ENCODE measurements at places on chromosomes 7 and 10.

DNA sequence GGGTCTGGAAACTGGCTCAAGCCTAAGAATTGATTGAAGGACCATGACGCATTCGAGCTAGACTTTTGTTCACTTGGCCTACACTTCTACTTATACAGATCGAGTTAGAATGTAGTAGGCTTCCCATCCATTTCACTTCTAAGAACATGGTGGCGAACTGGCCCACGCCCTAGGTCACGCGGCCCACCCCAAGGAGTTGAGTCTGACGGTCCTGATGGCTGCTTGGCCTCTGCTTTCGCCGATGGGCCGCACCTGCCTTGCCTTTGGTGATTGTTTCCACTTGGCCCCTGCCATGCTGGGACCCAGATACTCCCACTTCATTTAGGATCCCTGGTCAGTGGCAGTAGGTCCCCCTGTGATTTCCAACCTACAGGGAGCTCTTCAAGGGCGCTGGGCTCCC, 153.6 kb downstream of the PRKAG2 start:
- DNase-seq = no peak

DNA sequence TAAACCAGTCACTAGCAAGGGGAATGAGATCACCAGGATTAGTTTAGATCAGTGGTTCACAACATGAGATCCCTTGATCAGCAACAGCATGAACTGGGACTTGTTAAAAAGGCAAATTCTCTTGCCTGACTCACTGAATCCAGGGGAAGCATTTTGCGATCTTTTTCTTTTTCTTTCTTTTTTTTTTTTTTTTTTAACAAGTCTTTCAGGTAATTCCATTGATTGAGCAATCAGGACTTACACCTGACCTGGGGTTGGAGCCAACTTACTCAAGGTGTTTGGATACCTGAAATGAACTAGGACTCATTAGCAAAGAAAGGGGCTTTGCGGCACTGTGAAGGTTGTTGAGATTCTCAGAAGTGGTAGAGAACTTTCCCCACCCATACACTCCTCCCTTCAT, 47.1 kb upstream of the PRR15 start:
- no peak for DNase-seq

GRCh38 chr10:48516911-48517310, 88.0 kb downstream of the ARHGAP22 start:
- DNase-seq = no peak

- no peak for DNase-seq
These were observed 8.0 kb downstream of the DLX5 start for GRCh38 chr7:97016381-97017191.

DNA sequence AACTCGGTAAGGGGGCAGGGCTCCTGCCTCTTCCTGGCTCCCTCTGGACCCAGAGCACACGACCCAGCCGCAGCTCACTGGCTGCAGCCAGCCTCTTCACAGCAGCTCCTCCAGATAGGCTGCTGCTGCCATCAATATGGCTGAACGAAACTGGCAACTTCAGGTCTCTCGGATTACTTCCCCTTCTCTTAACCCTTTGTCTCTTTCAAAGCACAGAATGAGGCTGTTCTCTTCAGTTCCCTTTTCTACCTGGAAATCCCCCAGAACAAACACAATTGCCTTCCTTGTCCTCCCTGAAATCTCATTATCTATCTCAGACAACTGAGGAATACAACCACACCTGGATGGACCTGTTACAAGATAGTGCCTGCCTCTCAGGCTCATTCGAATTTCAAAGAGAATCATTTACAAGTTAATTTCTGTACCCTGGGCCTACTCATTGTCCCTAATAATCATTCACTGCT, 193.4 kb upstream of the MBL2 start:
- DNase-seq = no peak

GRCh38 chr10:27638071-27638750, 107.4 kb downstream of the MKX start:
- no peak for DNase-seq

DNA sequence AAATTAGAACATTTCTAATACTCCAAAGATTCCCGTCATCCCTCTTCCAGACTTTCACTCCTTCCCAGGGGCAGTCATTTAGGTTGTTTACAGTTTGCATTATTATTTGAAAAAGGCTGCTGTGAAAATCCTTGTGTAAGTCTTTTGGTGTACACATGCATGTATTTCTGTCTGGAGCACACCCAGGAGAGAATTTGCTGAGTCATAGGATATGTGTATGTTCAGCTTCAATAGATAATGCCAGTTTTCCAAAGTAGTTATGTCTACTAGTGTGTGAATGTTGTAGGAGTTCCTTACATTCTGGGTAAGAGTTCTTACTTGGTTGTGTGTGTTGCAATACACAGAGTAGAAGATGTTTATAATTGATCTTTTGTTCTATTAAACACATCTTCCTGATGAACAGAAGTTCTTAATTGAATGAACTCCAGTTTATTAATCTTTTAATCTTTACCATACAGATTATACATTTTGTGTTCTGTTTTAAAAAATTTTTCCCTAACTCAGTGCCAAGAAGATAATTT, 25.3 kb downstream of the CROT start:
- no peak for DNase-seq

GRCh38 chr7:30717181-30717580, 34.8 kb upstream of the INMT start:
- no peak for DNase-seq

DNA sequence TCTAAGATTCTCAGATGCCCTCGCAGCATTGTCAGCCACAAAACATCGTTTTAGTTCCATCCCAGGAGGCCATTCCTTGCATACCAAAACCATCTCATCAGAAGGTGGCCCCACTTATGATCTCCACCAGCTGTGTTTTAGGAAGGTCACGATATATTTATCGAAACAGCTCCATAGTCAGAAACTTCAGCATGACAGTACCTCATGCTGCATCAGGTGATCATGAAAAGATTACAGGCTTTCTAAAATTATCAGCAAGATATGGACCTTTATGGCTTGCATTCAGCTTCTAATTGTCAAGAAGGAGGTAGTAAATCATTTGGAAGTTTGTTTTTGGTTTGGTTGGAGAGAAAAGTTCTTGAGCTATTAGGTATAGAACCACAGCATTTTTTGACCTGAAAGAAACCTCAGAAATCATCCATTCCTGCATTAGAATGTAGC, 20.0 kb downstream of the JAZF1 start:
- DNase-seq = peak; percentile 54

- no peak for DNase-seq
These were observed 283.9 kb downstream of the PLXDC2 start for GRCh38 chr10:20100171-20100570.

- peak; percentile 56 for DNase-seq
These were observed 120.1 kb downstream of the PTPN20 start for GRCh38 chr10:47031211-47031900.

- DNase-seq = peak; percentile 74
These were observed 220.3 kb downstream of the PHTF2 start for GRCh38 chr7:78018641-78019446.
